Mammary epithelial cell (primary cell): ENCODE measurements at places on chromosomes 2 and 18.

- peak; percentile 80 for DNase-seq
Measured at GRCh38 chr2:159516241-159516758, 100.0 kb downstream of the BAZ2B start.

- peak; percentile 100 for DNase-seq
Measured at GRCh38 chr2:130824492-130825061, 12.1 kb upstream of the ARHGEF4 start.

DNA sequence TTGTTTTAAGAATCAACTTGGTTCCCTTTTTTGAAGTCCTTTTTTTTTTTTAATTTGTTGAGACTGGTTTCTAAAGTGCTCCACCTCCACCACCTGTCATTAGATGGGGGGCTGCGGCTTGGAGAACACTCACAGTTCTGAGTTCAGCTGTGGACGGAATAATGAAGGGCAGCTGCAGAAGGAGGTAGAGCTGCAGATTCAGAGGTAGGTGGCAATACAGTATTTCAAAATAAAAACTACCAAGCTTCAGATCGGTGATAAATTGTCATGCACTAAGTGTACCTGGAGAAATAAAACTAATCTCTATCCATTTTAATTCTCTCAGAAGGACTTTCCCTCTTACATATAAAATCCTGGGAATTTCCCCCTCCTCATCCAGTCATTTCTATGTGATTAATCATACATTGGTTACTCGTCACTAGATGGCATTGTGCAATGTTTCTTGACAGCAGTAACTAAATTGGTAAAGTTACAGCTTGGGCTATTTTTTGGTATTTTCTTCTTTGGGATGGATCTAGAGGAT, 81.1 kb upstream of the SLC39A10 start:
- DNase-seq = peak; percentile 83

GRCh38 chr2:128234613-128235012, 84.1 kb downstream of the HS6ST1 start:
- DNase-seq = no peak

DNA sequence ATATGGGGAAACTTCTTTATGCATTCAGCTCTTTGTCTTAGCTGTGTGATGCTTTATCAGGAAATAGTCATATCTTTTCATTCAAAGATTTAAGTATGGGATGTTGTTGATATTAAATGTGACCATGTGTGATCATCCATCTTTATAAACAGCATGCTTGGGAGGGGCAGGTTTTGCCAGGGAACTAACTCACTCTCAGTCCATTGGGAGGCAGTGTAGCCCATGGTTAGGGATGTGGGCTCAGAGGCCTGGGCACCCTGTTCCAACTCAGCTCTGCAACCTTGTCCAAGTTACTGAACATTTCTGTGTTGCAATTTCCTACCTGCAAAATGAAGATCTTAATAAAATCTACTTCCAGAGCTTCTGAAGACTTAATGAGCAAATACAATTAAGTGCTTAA, 92.0 kb upstream of the BCL2L11 start:
- DNase-seq = peak; percentile 23

- peak; percentile 52 for DNase-seq
Measured at GRCh38 chr2:65491381-65491905, 59.0 kb upstream of the SPRED2 start.

DNA sequence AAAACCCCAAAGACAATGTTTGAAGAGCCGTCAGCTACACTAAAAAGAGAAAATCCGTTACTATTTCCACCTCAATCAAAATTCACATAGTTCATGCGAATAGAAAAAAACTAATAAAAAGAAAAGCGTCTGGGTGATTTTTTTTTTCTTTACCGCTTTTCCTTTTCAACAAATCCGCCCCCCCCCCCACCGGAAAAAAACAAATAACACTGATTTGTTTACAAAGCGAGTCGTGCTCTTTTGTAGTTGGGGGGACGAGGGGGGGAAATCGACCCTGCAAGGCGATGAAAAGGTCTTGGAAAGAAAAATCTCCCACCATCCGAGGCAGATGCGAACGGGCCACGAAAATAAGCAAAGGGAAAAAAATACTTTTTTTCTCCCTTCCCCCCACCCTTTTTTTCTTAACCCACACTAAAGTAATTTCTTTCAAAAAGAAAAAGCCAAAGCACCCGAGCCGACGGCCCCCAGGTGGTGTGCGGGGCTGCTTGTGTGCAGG, 638 bp downstream of the ZNF521 start:
- DNase-seq = no peak

DNA sequence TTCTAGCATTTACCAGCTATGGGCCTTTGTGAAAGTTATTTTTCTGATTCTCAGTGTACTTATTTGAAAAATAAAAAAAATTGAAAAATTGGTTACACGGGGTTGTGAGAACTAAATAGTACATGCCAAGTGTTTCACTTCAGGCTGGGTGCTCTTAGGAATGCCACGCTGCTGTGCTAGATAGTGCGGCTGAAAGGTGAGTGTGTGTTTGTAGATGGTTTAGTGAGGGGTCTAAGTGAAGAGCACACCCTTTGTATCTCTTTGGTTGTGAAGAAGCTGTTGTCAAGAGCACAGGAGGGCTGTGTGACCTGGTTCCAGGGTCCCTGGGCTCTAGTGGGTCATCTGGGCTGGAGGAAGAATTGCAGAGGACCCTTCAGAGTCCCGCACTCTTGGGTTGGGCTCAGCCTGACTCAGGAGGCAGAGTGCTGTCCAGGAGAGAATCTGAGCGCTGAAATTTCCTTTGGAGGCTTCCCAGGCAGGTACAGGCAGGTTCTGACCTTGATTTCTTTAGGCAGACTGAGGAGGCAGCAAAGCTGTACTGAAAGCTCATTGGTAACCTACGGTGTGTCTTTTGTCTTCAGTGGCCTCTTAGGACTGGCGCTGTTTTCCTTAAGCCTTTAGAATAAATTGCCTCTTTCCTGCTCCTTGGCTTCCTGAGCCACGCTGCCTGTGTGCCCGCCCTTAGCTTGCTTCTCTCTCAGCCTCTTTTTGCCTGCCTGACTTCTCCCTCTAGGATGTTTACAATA, 44.4 kb downstream of the MAP4K4 start:
- peak; percentile 92 for DNase-seq

- DNase-seq = no peak
Measured at GRCh38 chr2:151297882-151298281, 8.4 kb upstream of the NMI start.

GRCh38 chr18:48987821-48988220, 37.1 kb upstream of the SMAD7 start:
- DNase-seq = no peak

GRCh38 chr18:62838475-62839098, 123.2 kb downstream of the PHLPP1 start:
- no peak for DNase-seq
